ENCODE measurements at places on chromosomes 16 and 17.
A peak's percentile ranks its signal among the peaks of the same experiment; 100 is the strongest.

DNA sequence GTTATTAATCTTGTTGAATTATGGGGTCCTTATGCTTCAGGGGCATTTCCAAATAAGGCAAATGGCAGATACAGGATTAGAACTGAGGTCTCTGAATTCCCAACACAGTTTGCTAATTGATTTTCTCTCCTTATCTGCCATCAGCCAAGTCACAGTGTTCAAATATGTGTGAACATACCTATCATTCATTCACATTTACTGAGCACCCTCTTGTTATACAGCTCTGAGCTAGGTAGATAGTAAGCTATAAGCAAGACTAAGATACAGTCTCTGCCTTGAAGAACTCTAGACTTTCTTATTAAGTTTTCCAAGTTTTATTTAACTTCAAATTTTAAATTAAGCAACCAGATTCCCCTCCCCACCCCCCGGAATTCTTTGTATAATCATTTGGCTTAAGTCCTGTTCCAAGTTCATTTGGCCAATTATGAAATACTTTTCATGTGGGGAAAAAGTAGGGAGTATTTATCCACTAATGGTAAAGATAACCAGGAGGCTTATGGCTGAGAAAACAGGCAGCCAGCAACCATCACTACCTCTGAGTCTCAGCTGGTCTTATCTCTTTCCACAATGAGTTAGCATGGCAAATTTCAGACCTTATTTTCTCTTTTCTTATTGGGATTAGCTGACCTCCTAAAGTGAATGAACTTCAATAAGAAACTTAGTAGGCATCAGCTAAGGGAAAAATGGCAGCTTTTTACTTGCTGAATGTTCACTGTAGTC, 31.4 kb upstream of the CORO6 start:
- DNase-seq, result no peak

DNA sequence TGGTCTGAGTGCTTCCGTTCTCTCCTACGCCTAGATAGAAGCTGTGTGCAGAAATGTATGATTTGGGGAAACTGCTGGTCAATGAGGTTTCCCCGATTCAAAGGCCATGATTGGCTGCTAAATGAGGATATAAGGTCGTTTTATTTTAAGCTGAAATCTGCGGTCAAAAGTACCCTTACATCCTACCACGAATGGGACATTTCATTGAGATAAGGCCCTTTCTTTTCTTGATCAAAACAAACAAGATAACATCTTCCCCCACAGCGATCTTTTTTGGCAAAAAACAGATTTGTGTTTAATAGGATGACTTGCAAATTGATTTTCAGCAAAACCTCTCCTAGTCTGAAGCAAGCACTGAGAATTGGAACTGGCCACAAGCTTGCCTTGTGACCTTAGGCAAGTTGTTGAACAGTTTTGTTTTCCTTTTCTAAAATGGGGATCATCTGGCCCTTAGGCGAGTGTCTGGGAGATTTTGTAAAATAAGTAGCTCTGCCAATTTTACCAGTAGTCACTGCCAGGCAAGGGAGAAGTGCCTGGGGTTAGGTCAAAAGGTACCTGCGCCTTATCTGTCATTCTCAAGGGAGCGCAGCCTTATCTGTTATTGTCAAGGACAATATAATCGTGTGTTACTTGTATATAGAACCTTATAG, 635 bp downstream of the SCPEP1 start:
- no peak for DNase-seq

DNA sequence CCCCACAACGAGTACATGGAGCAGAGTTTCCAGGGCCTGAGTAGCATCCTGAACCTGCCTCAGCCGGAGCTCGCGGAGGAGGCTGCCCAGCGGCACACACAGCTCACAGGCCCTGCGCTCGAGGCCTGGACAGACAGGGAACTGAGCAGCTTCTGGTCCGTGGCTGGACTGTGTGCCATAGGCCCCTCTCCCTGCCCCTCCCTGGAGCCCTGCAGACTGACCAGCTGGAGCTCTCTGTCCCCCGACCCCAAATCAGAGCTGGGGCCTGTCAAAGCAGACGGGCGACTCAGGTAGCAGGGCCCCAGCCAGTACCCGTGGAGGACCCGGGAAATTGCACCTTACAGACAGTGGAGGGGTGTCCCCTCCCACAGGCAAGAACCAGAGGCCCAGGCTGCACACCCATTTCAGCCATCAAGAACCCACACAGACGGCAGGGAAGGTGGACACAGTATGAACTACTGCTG, 13.0 kb downstream of the MRPL27 start:
- DNase-seq, result no peak

DNA sequence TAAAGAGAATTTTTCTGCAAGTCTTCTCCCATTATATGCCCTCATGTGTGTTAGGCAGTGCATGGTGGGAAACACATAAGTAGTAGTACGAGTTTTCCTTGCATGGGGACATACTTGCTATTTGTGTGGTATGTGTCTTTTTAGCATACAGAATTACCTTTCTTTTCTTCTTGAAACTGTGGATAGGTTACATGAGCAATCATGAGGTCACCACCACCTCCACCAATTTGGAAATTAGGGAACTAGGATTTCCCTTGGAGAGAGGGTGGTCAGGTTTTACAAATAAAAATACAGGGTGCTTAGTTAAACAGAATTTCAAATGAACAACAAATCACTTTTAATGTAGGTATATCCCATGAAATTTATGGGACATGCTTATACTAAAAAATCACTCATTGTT, 16.3 kb upstream of the AMZ2 start:
- no peak for DNase-seq

DNA sequence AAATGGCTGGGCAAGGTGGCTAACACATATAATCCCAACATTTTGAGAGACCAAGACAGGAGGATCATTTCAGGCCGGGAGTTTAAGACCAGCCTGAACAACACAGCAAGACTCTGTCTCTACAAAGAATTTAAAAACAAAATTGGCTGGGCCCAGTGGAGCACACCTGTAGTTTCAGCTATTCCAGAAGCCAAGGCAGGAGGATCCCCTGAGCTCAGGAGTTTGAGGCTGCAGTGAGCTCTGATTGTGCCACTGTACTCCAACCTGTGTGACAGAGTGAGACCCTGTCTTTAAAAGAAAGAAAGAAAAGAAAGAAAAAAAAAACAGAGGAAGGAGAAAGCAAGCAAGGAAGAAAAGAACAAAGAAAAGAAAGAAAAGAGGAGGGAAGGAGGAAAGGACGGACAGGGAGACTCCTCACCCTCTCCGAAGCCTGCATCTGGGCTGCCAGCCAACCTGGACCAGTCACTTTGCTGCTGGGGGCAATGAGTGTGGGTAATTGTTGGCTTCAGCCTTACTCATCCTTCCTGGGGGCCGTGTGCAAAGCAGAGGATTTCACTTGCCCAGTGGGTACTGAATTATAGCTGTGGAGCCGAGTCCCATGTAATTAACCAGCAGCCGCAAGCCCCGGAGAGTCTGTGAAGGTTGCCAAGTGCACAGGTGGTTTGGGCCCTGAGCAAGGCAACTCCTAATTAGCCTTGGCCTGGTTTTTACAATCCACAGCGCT, 6.7 kb upstream of the MT4 start:
- peak; percentile 64 for DNase-seq

DNA sequence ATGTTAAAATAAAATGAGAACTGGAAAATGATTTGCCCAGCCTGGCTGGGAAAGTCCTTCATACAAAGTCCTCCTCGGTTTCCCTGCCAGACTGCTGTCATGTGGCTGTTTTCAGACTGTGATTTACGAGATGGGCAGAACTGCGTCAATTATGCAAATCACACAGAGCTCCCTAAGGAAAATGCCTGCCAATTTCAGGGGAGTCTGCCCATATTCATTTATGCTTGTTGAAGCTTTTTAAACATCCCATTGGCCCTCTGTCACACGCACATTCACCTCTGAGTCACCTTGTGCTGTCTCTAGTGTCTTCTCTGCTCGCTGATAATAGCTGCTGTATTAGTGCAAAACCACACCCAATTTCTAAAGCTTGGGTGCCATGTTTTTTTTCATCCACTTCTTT, 81.7 kb upstream of the FAM20A start:
- DNase-seq, result no peak

Data from fibroblast of upper back skin (primary cell).